ENCODE measurements at places on chromosomes 4 and X.
A peak's percentile ranks its signal among the peaks of the same experiment; 100 is the strongest.

GRCh38 chrX:64536736-64537135 is 141.5 kb upstream of the MTMR8 start:
- no peak for DNase-seq

GRCh38 chr4:7138223-7139166 is 53.8 kb upstream of the SORCS2 start:
- no peak for DNase-seq

DNA sequence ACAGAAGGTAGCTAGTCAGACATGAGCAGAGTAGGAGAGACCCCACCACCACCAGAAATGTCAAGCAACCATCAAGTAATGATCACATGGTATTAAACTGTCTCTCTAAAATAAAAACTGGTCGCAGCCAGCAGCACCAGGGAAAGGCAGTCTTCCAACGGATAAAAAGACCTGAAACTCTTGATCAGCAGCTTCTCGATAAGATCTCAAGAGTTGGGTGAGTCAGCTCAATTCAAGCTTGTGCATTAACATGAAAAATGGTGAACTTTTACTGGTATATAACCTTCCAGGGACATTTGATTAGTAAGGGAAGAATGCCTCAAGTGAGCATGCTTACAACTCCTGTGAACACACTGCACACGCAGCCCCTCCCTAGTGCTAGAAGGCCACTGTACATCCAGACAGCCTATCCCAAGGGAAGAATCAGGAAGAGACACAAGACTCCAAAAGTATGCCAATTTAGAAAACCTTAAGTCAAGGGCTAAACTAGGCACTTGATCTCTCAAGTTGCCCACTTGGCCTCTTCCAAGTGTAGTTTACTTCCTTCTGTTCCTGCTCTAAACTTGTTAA is 270.0 kb upstream of the GNPDA2 start:
- no peak for DNase-seq

DNA sequence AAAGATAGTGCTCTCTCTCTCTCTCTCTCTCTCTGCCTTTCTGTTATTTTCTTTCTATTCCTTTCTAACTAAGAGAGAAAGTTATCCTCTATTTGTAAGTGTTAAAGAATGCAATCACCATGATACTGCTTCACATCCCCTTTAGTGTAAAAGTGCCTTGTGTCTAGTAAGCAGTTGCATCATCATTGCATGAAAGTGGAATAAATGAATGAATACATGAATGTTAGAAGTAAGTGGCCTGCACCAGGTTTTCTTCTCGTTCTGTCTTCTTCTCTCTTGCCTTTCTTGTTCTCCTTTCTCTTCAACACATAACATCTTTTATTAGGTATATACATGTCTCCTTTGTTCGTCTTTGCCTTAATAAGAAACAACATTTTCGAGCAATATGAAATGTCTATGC is 35.2 kb downstream of the TRIM2 start:
- DNase-seq: no peak

- DNase-seq: no peak
Measured at GRCh38 chr4:76614589-76614988, 179.6 kb downstream of the SHROOM3 start.

DNA sequence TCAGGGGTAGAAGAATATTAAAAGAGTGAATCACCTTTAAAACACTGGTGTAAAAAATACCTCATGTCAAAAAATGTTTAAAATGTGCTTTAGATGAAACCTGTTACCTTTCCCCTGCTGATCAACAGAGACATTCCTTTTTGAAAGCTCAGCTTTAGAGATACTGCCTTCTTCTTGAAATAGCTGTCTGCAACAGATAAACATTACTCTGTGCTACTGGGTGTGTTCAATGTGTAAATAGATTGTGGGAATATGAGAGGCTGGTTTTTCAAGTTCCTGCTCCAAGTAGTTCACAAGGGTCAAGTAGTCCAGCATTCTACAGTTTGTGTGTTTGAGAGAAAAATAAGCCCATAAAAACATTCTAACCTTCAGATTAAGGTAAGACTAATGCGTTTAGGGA is at the start of gene SYTL5:
SYTL5 (plus strand) TSS at position 263 of the 400 bp plus-strand sequence. CDS start 27,337 bp downstream, outside the sequence.
- DNase-seq: no peak

DNA sequence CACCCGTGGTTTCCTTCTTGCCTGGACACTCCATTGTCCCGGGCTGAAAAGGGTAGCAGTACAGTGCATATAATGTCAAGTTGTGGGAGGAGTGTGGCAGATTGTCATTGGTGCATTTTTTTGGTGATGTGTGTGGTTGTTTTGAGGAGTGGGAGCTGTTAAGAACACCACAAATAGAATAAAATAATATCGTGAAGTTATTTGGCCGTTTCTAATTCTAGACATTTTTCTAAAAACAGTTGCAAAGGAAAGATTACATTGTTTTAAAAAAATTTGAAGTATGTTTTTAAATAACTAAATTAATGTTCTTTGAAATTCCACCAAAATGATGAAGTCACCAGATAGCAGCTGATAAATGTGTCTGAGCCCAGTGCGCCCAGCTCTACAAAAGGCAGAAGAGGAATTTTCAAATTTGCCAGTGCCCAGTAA is 1.3 kb downstream of the PKD2 start:
- DNase-seq: no peak

GRCh38 chr4:101944649-101945048 is 154.1 kb downstream of the BANK1 start:
- no peak for DNase-seq

DNA sequence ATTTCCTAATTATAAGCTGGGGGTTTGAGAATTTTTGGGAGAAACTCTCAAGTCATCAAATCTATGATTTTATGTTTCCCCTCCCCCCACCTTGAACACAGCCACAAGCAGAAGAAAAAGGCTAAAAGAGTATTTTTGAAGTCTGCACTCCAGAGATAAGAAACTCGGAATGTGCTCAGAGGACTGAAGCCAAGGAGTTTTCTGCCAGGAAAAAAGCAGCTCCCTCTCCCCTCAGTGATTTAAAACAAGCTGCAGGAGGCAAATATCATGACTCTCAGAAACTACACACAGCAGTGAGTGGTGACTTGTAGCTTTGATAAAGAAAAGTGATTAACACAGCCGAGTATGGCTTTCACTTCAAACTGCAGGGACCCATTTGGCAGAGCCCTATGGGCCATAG is 800.2 kb upstream of the FTHL17 start:
- no peak for DNase-seq

DNA sequence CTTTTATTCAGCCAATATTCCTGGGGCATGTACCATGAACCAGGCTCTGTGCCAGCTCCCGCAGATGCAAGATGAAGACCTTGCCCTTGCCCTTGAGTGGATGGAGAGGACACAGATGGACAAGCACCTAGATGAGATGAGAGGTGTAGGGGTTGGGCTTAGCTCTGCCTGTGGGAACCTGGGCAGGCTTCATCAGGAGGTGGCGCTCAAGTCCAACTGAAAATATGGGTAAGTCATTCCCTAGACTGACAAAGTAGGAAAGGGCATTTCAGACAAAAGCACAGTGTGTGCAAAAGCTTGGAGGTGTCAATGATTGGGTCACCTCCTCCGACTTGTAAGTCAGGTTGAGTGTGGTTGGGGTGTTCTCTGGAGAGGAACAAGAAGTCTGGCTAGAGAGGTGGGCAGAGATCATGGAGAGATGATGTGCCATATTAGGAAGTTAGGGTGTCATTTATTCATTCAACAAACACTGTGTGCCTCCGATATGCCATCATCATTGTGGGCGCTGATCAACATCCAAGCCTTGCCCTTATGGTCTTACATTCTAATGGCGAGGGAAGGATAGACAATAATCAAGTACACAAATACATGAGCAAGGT is 64.6 kb downstream of the ANAPC4 start:
- DNase-seq: peak; percentile 7

DNA sequence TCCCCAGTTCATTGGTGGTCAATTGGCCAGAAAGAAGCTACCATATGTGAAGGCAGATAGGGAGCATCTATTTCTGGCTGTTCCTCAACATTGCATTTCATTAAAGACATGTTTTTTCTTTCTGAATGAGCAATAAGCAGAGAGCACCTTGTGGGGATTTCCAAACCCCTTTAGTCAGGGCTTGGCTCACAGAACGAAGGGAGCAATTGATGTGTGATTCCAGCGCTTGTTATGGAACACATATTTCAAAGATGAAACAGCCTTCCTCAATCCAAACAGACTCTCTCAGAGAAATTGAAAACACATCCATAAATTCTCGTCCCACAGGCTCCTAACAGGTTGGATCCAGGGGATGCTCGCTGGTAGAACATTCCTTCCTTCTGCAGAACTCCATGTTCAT is 84.1 kb downstream of the CLCN4 start:
- DNase-seq: no peak

- DNase-seq: no peak
Measured at GRCh38 chr4:162162672-162163071, 1.1 kb downstream of the FSTL5 start.

- no peak for DNase-seq
Measured at GRCh38 chr4:44725166-44725565, 1.2 kb downstream of the GNPDA2 start.

- DNase-seq: no peak
Measured at GRCh38 chrX:115898382-115899001, 272.1 kb upstream of the AGTR2 start.

DNA sequence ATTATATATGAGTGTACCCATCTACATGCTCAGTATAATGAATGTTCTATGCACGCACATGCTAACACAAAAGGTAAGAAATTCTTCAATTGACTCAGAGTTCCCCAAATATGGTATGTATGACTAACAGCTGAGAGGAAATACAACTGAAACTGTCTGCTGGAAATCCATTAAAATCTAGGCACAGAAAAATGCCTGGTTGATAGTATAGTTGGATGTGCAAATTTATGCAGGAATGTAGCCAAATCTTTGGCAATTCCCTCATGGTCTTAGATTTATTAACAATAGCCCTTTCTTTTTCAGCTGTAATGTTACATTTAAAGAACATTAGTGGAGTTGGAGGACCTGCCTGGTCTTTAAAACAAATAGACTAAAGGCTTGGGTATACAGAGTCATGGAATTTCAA is 5.5 kb downstream of the CAMK2D start:
- no peak for DNase-seq

DNA sequence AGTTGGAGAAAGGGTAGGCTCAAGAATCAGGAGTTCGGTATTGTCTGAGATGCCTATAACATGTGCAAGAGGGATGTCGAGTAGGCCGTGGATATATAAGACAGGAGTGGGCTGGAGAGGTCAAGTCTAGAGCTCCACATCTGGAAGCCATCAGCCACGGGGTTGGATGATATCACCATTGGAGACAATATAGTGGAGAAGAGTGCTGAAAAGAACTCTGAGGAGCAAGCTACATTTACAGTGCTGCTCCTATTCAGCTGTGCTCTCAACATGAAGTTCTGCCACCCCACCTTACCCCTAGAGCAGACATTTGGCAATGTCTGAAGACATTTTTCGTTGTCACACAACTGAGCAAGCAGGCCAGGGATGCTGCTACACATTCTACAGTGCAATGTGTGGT is 20.9 kb upstream of the PLAC1 start:
- no peak for DNase-seq

- no peak for DNase-seq
Measured at GRCh38 chr4:80107374-80107773, 34.3 kb upstream of the ANTXR2 start.

- DNase-seq: no peak
Measured at GRCh38 chr4:158053086-158053485, 119.7 kb downstream of the GASK1B start.

GRCh38 chr4:112402098-112402497 is 104.9 kb downstream of the ALPK1 start:
- DNase-seq: no peak

GRCh38 chrX:46597771-46598170 is 24.2 kb downstream of the CHST7 start:
- DNase-seq: no peak

DNA sequence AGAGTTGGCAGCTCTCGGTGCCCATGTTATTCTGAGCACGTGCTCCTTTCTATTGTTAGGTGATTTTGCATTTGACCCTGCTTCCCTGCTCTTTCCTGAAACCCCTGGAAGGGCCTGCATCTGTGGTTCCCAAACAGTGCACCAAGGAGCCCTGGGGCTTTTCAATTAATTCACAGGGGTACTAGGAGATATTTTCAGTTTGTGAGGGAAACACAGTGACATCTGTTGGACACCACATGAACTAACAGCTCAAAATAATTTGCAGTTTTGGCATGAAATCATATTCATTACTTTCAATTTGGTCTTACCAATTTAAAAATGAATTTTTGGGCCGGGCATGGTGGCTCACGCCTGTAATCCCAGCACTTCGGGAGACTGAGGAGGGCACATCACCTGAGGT is 156.6 kb downstream of the GATB start:
- peak; percentile 32 for DNase-seq

DNA sequence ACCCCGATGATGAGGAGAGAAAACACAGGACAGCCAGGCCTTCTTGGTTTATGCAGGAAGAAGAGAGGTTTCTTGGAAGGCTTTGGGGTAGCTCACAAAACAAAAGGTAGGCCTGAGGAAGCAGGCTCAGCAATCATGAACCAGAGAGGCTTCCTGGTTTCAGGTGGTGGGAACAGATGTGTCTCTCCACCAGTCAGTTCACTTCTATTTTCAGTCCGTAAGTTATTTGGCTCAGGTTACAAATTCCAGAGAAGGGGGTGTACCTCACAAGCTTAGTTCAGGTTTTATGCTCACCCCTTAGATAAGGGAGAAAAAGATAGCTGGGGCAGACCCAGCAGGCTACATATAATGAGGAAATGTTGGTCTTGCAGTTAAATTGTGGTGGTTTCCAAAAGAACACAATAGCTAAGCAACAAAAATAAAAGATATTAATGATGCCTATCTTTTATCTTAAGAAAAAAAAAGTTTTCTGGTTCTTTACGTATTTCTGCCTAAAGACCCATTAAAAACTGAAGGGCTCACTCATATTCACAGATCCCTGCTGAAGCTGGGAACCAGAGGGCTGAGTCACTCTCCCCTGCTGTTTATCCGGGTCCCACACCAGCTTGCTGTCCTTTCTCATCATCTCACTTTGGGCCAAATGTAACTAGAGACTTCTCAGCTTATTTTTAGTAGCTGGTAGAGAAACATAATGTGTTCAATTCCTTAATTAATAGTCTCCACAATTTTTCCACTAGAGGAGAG is 177.0 kb downstream of the CAMK2D start:
- DNase-seq: no peak

- DNase-seq: no peak
Measured at GRCh38 chr4:170868170-170868569, 778.4 kb upstream of the AADAT start.

GRCh38 chr4:9808077-9808476 is 26.6 kb downstream of the DRD5 start:
- no peak for DNase-seq

DNA sequence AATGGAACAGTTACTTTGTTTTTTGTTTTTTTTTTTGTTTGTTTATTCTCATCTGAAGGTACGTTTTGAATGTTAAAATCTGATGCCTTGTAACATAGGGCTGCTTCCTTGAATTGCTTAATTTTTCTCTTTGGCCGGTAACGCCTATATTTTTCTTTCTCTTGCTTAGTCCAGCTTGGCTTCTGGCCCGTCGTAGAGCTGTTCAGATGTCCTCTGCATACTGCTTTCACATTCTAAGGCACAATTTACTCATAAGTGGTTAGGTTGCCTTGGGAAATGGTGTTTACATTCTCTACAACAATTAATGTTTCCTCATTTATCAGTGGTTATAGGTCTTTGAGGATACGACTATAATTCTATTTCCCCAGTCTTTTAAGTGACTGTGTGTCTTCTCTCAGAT is 7.9 kb downstream of the NONO start:
- no peak for DNase-seq

GRCh38 chrX:53080628-53081580 is 1.3 kb upstream of the TSPYL2 start:
- DNase-seq: no peak
